Jurkat, Clone E6-1 (cell line): ENCODE measurements at places on chromosomes 7 and 10.

DNA sequence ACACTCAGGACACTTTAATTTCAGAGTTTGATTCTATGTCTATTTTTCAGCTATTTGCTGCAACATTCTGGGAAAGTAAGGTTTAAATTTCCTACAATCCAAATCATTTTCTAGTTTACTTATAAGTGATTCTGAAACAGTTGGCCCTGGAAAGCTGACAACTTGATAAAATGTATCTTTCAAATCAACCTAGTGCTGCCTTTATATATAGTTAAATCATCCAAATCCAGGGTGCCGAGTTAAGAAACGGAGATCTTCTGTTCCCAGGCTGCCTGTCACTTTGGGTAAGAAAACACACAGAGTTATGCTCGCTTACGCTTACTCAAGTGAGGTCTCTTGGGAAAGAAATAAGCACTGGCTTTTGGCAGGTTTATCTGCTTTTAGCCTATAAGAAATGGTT lies 175.0 kb downstream of the POU6F2 start:
- no peak for DNase-seq

DNA sequence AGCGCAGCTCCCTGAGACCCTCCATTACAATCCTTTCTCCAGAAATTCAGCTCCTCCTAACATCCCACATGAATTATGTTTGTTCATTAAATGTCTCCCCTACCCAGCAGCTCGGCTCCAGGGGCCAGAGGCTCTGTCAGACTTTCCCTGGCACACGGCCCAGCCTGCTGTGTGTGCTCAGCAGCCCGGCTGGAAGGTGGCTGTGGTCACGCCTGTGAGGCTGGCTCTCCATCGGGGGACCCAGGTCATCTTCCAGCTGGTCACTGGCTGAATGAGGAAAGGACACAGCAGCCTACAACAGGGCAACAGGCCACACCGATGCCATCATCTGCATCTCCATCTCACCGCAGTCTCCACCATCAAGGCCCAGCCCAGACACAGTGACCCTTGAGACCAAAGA lies 219.8 kb downstream of the MAD1L1 start:
- DNase-seq = no peak

DNA sequence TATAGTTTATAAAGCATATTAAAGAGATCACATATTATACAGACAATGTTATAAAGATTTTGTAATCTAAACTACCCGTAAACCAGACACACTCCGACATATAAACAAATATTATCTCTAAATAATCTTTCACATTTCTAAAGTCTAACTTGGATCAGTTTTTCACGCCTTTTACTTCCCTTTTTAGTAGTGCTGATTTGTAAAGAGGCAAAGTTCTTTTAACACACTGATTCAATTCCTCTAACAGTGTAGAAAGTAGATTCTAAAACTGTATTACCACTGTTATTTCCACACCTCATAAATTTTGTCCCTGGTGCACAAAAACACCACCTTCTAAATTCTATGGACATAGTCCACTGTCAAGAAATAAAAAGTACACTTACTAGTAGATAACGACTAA lies 230.9 kb downstream of the DOCK4 start:
- DNase-seq = no peak

GRCh38 chr7:106177300-106177690 lies 65.2 kb upstream of the SYPL1 start:
- DNase-seq = no peak

DNA sequence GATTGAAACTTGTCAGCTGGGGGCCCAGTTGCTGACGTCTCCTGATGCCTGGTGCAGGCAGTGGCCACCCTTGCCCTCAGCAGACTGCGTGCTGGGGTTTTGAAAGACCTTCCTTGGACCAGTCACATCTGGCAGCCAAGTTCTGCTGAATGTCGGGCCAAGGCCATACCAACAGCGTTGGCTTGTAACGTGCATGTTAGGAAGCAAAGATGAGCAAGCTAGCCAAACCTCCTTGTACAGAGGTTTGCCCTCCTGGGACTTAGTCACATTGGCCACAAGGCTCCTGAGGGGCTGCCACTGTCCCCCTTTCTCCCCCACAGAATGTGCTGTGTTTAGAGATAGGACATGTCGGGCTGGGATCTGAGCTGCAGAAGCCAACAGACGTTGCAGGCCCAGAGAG lies 49.0 kb downstream of the ADCY1 start:
- no peak for DNase-seq

- DNase-seq = no peak
Observed at GRCh38 chr7:43694399-43694748, 34.9 kb downstream of the COA1 start.
